ENCODE measurements at places on chromosomes 5 and 9.

DNA sequence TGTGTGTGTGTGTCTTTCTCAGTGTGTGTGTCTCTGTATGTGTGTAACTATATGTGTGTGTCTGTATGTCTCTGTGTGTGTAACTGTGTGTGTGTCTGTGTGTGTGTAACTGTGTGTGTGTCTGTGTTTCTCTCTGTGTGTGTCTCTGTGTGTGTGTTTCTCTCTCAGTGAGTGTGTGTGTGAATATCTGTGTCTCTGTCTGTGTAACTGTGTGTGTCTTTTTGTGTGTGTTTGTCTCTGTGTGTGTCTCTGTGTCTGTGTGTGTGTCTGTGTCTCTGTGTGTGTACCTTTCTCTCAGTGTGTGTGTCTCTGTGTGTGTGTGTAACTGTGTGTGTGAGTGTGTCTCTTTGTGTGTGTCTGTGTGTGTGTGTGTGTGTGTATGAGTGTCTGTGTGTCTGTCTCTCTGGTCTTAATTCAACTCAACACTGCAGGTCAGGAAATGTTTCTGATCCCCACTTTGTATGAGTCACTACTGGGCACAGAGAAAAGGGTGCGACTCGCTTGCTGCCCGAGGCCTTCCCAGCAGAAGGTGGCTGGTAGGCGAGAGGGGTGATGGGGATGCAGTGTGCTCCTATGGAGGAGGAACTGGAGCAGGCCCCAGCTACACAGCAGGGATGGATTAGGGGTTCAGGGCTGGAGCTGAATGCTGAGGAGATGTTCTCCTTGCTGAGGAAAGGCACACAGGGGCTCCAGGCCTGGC, 52.1 kb downstream of the NSG2 start:
- DNase-seq = no peak

- peak; percentile 64 for DNase-seq
Measured at GRCh38 chr5:56402266-56403220, 169.4 kb upstream of the ANKRD55 start.

- no peak for DNase-seq
Measured at GRCh38 chr5:77272206-77272605, 61.7 kb downstream of the PDE8B start.

- no peak for DNase-seq
Measured at GRCh38 chr5:108801776-108802175, 54.1 kb downstream of the FER start.

DNA sequence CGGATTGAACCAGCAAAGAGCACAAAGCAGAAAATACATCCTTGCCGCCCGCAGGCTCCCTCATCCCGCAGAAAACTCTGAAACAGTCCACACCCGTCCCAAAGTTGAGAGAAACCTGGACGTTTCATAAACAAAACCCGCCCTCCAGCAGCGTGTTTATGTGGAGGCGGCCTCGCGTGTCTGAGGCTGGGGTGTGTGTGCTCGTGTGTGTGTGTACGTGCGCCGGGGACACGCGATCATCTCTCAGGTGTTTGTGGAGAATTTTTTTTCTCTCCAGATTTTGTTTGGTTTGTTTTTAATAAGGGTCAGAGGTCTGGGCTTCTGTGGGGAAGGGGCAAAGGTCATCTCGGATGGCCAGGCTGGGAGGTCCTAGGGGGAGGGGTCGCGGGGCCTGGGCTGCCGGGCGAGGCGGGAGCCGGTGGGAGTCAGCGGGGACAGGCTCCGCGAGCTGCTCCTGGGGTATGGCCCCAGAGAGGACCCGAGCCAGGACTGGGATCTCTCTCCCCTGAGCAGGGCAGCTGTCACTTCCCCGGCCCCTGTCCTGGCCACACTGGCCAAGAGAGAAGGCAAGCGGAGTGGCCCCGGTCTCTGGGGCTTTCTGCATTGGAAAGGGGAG, 206.4 kb downstream of the C9orf50 start:
- DNase-seq = peak; percentile 19

Data from pons (tissue), 1 donor.